ENCODE measurements at places on chromosomes 13 and 19.

- DNase-seq = no peak
Observed at GRCh38 chr13:98890186-98890585, 87.7 kb downstream of the DOCK9 start.

- no peak for DNase-seq
Observed at GRCh38 chr19:17982430-17982829, 15.5 kb downstream of the KCNN1 start.

- DNase-seq = no peak
Observed at GRCh38 chr19:56725829-56726424, 54.4 kb upstream of the ZNF835 start.

DNA sequence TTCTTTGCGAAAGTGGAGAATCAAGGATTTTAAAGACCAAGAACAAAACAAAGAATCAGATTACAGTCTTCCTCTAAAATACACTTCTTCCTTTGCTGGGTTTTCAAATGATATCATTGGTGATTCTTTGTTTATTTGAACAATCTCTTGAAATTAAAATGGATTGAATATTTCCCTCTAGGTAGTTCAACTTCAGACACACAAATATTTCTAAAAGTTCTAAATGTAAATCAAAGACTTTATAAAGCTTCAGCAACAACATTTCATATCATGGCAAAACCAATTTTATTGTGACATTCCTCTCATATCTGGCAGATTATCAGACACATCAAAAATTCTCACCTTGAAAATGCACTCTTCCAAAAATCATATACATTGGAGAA is 13.0 kb downstream of the ZIC2 start:
- DNase-seq = no peak

DNA sequence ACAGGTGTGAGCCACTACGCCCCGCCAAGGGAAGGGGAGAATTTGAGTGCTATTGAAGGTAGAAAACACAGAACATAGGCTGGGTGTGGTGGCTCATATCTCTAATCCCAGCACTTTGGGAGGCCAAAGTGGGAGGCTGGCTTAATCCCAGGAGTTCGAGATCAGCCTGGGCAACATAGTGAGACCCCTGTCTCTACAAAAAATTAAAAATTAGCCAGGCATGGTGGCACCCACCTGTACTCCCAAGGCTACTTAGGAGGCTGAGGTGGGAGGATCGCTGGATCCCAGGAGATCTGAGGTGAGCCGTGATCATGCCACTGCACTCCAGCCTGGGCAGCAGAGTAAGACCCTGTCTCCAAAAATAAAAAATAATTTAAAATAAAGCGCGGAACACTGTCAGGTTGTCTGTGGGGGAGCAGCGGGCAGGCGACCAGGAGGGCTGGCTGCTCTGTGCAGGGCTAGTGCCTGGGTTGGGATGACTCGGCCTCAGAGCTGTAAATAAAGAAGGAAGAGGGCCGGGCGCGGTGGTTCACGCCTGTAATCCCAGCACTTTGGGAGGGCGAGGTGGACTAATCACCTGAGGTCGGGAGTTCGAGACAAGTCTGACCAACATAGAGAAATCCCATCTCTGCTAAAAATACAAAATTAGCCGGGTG is 41.0 kb downstream of the LTBP4 start:
- no peak for DNase-seq
